ENCODE measurements at places on chromosomes 5 and 9. TPM values are rescaled to one million over a fixed set of nuclear protein-coding genes. Genes with fewer than 3 reads are reported as not detected.

SPINK13 gene
- total RNA-seq: not detected

BAAT gene
- total RNA-seq: not detected

SEMA5A gene
- 0.10 TPM for total RNA-seq

ZMYND19 gene
- total RNA-seq: 26.8 TPM

CCDC192 gene
- total RNA-seq: not detected

NPR3 gene
- not detected for total RNA-seq

MEIKIN gene
- total RNA-seq: 1.2 TPM

TLX3 gene
- total RNA-seq: not detected

MRPL50 gene
- 9.9 TPM for total RNA-seq

PCDHGB1 gene
- total RNA-seq: not detected

PRR16 gene
- total RNA-seq: not detected

RIGI gene
- 15.5 TPM for total RNA-seq

PSMD5 gene
- total RNA-seq: 50.4 TPM

C5 gene
- 1.8 TPM for total RNA-seq

AIF1L gene
- total RNA-seq: 2.1 TPM

NME5 gene
- total RNA-seq: not detected

OXCT1 gene
- 47.1 TPM for total RNA-seq

C9orf50 gene
- not detected for total RNA-seq

OR1L8 gene
- not detected for total RNA-seq

LRRC19 gene
- not detected for total RNA-seq

SLC25A46 gene
- 41.9 TPM for total RNA-seq

LTC4S gene
- total RNA-seq: 2.4 TPM

PCDHGA1 gene
- total RNA-seq: not detected

SV2C gene
- 0.03 TPM for total RNA-seq

SPATA31A3 gene
- not detected for total RNA-seq

TAF11L11 gene
- total RNA-seq: not detected

SLC6A19 gene
- total RNA-seq: not detected

LIX1 gene
- total RNA-seq: not detected

SH2D3C gene
- 70.6 TPM for total RNA-seq

C5orf63 gene
- total RNA-seq: 9.4 TPM

GEMIN5 gene
- total RNA-seq: 14.5 TPM

FLT4 gene
- 1.3 TPM for total RNA-seq

ABO gene
- 0.50 TPM for total RNA-seq

GLRA1 gene
- not detected for total RNA-seq

FKTN gene
- total RNA-seq: 10.3 TPM

ITGA2 gene
- total RNA-seq: 5.0 TPM

EPB41L4B gene
- total RNA-seq: not detected

TIMD4 gene
- total RNA-seq: 3.0 TPM

STK32A gene
- not detected for total RNA-seq

GHR gene
- not detected for total RNA-seq

TXNDC8 gene
- not detected for total RNA-seq

NR4A3 gene
- 0.48 TPM for total RNA-seq

SPAAR gene
- not detected for total RNA-seq

SLCO6A1 gene
- total RNA-seq: not detected

ZDHHC11B gene
- not detected for total RNA-seq
